ENCODE measurements at places on chromosomes 11 and 22. TPM values are rescaled to one million over a fixed set of nuclear protein-coding genes. Genes with fewer than 3 reads are reported as not detected.
A peak's percentile ranks its signal among the peaks of the same experiment; 100 is the strongest.

Gene TMEM45B
- total RNA-seq, result 9.4 TPM

Gene TYR
- not detected for total RNA-seq

Gene PATE4
- not detected for total RNA-seq

DNA sequence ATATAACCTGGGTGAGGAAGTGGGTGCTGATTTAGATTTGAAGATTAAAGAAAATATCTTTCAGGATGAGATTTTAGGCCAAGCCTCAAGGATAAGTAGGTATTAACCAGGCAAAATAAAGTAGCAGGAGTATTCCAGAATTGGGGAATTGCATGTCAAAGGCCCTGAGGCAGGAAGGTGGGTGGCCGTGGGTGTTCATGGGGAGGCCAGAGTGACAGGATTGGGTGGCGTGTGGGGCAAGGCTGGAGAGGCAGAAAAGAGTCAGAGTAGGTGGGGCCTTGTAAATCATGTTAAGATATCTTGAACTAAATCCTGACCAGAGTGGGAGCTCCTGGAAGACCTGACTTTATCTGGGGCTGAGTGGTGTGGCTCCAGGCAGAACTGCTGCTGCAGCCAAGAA, 19.7 kb upstream of the WT1 start:
- no peak for DNase-seq

- DNase-seq, result peak; percentile 88
These were observed 612 bp downstream of the ASPHD2 start for GRCh38 chr22:26429458-26430286.

GRCh38 chr22:39943337-39943736, 16.9 kb upstream of the TMA7B start:
- no peak for DNase-seq

Measured in upper lobe of left lung (tissue), 6 donors.